ENCODE measurements at places on chromosomes 3 and 15.

DNA sequence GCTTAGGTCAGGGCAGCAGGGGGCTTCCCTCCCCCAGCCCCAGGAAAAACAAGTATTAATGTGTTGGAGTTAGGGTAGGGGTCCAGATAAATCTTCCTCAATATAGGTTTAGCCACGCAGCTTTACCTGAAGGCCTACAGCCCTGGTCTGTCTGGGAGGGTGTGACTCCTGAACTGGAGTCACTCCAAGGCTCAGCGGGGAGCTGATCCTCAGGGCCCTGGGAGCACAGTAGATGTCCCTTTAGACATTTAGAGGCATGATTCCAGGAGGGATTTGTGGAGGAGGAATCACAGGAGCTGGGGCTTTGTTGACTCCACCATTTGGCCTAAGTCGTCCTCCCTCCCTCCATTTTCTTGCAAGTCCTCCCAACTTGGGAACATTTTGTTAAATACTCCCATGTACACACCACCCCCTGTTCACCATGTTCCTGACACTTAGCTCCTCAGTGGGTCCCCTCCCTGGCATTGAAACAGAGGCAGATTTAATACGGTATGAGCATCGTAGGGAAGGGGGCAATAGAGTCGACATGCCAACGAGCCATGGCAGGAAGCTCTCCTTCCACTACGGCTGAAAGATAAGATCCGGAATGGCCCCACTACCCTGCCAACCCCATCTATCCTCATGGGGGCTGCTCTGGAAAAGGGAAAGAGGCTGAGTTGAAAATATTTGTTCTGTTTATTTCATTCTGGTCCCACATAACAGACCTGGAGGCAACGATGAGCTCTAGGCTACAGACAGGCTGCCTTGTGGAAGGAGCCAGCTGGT lies 69.0 kb upstream of the LARS2 start:
- no peak for DNase-seq

GRCh38 chr15:70583006-70583405 lies 180.4 kb downstream of the UACA start:
- DNase-seq = no peak

- DNase-seq = peak; percentile 83
These were observed 93.9 kb upstream of the RASGRF1 start for GRCh38 chr15:79184465-79184892.

DNA sequence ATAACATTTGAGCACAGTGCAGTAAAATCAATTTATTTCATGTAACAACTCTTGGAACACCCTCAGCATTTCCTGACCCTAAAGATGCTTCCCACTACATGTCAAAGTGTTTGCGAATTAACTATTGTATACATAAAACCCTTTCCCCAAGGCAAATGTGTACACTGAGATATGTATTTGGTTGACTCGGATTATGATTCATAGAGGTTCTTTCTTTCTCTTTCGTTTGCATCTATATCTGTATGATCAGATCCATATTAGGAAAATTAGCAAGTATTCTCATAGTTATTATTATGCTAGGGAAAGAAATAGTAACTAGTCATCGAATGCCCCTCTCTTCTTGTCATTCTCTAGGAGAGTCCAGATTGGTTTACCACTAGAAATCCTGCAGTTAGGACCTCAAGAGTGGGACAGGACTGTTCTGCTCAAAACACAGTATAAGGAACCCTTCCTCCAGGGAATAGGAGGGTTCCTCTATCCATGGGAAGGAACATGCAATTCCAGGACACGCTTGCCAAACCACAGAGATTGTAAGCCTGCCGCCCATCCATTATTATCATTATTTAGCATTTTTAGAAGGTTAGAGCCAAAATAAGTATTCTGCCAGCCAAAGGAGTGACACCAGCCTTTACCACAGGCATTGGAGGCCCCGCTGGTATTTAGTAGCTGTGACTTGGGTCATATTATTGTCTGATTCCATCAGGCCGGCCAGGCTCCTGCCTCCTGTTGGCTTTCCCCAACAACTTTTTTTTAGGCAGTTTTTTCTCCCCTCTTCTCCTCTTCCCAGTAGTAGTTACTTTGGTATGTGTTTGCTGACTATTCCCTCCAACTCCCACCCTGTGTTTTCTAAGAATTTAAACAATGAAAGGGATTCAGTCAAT lies 100.7 kb downstream of the GALK2 start:
- DNase-seq = no peak

DNA sequence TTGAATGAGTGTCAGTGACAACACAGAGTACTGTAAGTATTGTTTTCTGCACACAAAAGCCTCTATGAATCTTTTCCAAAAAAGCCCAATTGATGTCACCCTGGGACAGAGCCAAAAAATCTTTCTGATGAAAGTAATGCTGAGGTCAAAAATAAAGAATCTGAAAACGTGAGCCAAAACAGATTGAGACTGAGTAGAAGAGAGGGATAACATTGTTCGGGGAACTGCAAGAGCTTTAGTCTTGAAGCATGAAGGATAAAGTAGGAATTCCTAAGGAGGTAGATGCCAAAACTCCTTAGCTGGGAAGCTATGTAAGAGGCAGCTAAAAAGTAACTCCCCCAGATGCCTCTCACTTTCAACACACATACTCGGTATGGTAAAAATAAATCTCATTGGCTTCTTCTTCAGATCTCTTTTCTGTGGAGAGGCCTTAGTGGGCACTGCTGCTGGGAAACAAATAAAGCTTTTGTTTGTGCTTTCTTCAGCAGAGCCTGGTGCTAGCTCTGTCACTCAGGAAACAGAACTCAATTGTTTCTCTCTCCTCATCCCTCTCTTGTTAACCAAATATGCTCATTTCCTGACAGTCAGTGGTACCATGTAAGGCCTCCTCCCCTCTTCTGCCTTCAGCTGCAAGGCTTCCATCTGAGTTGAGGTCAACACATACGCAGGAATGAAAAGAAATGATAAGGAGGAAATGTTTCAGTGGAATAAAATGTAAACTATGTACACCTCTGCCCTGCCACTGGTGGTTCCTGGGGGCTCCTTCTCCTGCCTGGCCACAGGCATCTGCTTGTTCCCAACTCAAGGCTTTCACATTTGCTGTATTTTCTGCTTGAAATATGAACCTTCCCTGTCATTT lies 58.1 kb downstream of the CD200 start:
- peak; percentile 8 for DNase-seq

GRCh38 chr3:46293035-46293724 lies 50.9 kb downstream of the CCR3 start:
- no peak for DNase-seq

DNA sequence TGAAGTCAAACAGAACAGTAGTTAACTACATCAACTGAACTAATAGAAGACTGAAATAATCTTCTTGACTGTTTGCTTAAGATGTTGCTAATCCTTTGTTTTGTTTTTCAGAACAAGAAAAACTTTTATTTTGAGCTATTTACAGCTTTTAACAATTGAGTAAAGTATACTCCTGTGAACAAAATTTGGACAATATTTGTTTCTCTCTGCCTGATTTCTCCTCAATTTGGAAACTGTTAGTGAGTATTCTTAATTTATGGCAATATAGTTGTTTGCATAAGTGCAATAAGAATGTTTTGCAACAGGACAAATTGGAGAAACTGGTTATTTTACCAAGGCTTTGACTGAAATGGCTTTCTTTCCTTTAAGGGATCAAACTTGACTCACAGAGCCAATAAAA lies 36.5 kb upstream of the ENTPD3 start:
- no peak for DNase-seq

GRCh38 chr15:65339920-65340319 lies 35.4 kb downstream of the RNU5B-1 start:
- no peak for DNase-seq

GRCh38 chr15:47506329-47507100 lies 210.8 kb upstream of the SEMA6D start:
- no peak for DNase-seq

DNA sequence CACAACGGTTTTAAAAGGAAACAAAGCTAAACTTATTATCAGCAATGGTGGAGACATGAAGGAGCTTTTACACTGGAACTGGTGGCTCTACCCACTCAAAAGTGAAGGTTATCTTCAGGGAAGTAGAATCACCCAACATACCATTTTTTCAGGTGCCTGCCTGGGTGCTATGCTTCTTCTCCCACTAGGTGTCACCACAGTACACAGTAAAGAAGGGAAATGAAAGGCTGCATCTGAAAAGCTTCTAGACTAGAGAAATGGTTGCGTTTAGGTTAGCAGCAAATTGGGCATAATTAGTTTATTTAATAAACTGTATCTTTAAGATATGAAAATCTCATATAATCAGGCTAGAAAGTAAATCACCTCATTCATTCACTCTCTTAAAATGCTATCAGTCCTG lies 47.0 kb upstream of the SELENOK start:
- peak; percentile 63 for DNase-seq

Data from HAP-1 (cell line).